ENCODE measurements at places on chromosomes 7 and 10.

DNA sequence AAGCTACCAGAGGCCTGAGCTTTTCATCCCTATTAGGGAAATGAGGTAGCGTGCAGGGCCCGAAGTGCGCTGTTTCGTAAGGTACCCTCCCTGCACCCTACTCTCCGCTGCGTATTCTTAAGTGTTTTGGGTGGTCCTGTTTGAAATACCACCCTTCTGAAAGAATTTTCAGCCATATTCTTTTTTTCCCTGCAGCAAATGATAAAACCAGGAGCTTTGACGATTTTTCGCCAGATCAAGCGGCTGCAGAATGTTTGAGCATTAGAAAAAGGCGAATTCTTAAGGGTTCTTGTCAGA is 1.2 kb downstream of the RSBN1L start:
- no peak for DNase-seq
- H3K4me3 ChIP-seq = peak overlapping the region; percentile 94
- H3K27ac ChIP-seq = no peak overlapping the region
- H3K36me3 ChIP-seq = no peaks in the 10 kb centered on the region
- H3K27me3 ChIP-seq = no peaks in the 10 kb centered on the region

DNA sequence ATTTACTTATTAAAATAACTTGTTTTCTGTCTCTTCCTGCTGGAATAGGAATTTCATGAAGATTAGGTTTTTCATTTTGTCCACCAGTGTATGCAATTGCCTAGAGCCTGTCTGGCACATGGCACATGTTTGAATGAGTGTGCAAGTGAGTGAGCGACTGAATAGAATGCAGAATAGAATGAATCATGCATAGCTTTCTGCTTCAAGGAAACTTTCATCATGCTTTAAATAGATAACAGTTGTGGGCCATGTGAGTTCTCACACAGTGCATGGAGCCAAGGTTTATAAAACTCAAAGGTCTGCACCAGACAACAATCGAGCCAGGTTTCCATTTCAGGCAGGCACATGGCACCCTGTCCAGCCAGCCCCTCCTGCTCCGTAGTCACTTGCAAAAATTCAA is 74.2 kb upstream of the HECW1 start:
- H3K27ac ChIP-seq = no peak overlapping the region
- H3K36me3 ChIP-seq = no peaks in the 10 kb centered on the region
- no peak overlapping the region for H3K4me3 ChIP-seq
- peaks cover 3% of the 10 kb centered on the region for H3K4me1 ChIP-seq

DNA sequence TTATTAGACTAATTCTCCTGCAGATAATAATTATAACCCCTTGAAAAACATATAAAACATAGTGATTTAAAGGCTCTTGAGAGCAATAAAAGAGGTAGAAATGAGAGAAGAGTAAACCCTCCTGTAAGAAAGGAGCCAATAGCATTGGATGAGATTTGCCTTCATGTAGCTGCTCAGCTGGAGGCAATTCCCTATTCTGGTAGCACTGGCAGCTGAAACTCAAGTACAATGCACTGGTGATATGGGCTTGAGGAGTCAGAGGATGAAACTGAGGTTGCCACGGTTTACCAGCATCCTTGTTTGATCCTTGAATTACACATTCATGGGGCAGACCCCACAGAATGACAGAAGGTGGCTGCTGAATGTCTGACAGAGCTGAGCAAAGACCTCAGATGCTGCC is 76.4 kb downstream of the CTTNBP2 start:
- no peaks in the 10 kb centered on the region for H3K27me3 ChIP-seq
- DNase-seq = no peak
- H3K36me3 ChIP-seq = peaks cover 5% of the 10 kb centered on the region
- no peak overlapping the region for H3K27ac ChIP-seq
- H3K4me1 ChIP-seq = no peaks in the 10 kb centered on the region

DNA sequence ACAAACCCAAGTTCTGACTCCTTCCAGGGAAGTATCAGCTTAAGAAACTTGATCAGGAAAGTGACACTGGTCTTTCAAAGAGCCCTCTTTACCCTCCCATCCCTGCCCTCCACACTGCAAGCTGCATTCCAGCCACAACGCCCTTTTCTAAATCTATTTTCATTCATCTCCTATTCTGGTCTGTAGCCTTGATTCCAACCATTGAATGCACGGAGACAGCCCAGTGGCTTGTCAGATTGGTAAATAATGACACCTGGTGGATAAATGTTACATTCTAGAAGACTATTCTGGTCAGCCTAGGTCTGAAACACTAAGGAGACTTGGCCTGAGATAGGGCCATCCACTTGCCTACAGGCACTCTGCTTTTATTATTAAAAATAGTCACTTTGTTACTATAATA is 20.9 kb downstream of the MORN4 start:
- no peak overlapping the region for H3K27ac ChIP-seq
- H3K4me3 ChIP-seq = no peak overlapping the region
- H3K4me1 ChIP-seq = peaks cover 5% of the 10 kb centered on the region
- H3K36me3 ChIP-seq = 0 out of 2 replicates have a peak, but pooled peaks cover 3% of the 10 kb centered on the region

DNA sequence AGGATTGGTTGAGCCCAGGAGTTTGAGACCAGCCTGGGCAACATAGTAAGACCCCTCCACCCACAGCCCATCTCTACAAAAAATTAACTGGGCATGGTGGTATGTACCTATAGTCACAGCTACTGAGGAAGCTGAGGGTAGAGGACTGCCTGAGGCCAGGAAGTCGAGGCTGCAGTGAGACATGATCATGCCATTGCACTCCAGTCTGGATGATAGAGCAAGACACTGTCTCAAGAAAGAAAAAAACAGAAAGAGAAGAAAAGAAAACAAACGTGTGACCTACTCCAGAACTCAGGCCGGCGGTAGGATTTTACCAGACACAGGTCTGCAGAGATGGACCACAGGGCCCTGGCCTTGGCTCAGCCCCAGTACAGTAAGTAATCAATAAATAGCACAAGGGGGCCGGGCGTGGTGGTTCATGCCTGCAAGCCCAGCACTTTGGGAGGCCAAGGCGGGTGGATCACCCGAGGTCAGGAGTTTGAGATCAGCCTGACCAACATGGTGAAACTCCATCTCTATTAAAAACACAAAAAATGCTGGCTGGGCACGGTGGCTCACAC is 35.4 kb upstream of the TNRC18 start:
- H3K4me1 ChIP-seq = no peaks in the 10 kb centered on the region
- H3K27ac ChIP-seq = no peak overlapping the region
- H3K4me3 ChIP-seq = no peak overlapping the region
- no peaks in the 10 kb centered on the region for H3K27me3 ChIP-seq
- no peak for DNase-seq
- H3K36me3 ChIP-seq = no peaks in the 10 kb centered on the region

- DNase-seq = no peak
- H3K36me3 ChIP-seq = no peaks in the 10 kb centered on the region
- no peaks in the 10 kb centered on the region for H3K27me3 ChIP-seq
- H3K4me3 ChIP-seq = no peak overlapping the region
Observed at GRCh38 chr10:55369670-55370420, 568.8 kb upstream of the PCDH15 start.

DNA sequence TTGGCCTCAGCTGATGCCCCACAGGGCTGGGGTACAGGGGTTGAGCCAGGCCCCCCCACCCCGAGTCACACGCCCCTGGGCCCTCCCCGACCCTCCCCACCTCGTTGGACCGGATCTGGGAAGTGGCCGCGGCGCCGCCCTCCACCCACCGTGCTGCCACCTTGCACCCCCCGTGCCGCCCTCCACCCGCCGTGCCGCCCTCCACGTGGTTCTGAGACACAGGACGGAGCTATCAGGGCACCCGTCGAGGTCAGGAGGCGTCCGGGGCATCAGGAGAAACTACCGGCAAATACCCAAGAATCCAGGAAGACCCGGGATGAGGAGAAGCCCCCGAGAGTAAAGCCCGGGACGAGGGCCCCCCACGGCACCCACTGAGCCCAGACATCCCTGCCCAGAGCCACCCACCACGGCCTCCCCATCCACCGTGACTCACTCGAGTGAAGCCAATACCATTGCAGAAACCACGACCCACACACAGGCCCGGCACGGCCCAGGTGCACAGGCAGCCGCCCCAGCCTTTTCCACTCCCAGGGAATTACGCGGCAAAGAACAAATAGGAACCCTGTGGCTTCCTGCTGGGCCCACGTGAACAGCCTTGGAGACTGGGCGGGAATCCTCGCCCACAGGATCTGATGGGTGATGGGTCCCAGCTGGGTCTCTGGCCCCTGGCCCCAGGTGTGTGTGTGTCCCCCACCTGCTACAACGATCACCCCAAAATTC is 34.0 kb downstream of the ADAP1 start:
- H3K27ac ChIP-seq = no peak overlapping the region
- H3K27me3 ChIP-seq = no peaks in the 10 kb centered on the region
- H3K4me1 ChIP-seq = no peaks in the 10 kb centered on the region
- no peak overlapping the region for H3K4me3 ChIP-seq
- DNase-seq = no peak
- H3K36me3 ChIP-seq = no peaks in the 10 kb centered on the region

- H3K4me1 ChIP-seq = no peaks in the 10 kb centered on the region
- no peak for DNase-seq
- no peaks in the 10 kb centered on the region for H3K36me3 ChIP-seq
- no peak overlapping the region for H3K27ac ChIP-seq
Observed at GRCh38 chr10:105691811-105692210, 1050.7 kb downstream of the SORCS3 start.

- no peaks in the 10 kb centered on the region for H3K27me3 ChIP-seq
- no peaks in the 10 kb centered on the region for H3K4me1 ChIP-seq
- no peak overlapping the region for H3K27ac ChIP-seq
- no peak overlapping the region for H3K4me3 ChIP-seq
- no peak for DNase-seq
Observed at GRCh38 chr10:6718550-6718949, 138.5 kb upstream of the PRKCQ start.

DNA sequence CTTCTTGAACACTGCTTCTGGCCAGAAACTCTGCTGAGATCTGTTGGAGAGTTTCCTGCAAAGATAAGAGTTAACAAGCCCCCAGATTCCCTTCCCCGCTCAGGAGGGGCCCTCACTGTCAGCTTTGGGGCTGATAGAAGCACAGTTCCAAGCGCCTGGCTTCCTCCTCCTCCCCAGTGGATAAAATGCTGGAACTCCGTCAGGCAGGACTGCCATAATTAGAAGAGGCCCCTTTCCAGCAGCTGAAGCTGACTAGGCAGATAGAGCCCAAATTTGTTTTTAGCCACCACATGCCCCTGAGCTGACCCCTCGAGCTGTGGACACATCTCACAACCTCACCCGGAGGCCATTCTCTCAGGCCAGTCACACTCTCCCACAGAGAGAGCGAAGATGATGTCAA is 89.4 kb downstream of the TBXAS1 start:
- no peak for DNase-seq
- no peaks in the 10 kb centered on the region for H3K36me3 ChIP-seq
- no peaks in the 10 kb centered on the region for H3K4me1 ChIP-seq
- H3K27ac ChIP-seq = no peak overlapping the region
- no peak overlapping the region for H3K4me3 ChIP-seq
